Suprapubic skin (tissue), 4 donors: ENCODE measurements at places on chromosomes 4 and X. TPM values are rescaled to one million over a fixed set of nuclear protein-coding genes. Genes with fewer than 3 reads are reported as not detected.

TLR3 gene
- total RNA-seq, result 4.4 TPM

NAP1L2 gene
- 2.9 TPM for total RNA-seq

ATP8A1 gene
- 7.9 TPM for total RNA-seq

TMEM150C gene
- 10.1 TPM for total RNA-seq

TEC gene
- total RNA-seq, result 5.5 TPM

PSAPL1 gene
- total RNA-seq, result 114 TPM

ATG4A gene
- total RNA-seq, result 12.0 TPM

HMX1 gene
- total RNA-seq, result not detected

MCF2 gene
- not detected for total RNA-seq

MAGEA12 gene
- not detected for total RNA-seq

PNMA3 gene
- total RNA-seq, result 0.26 TPM

PFKFB1 gene
- 0.64 TPM for total RNA-seq

CSN1S1 gene
- not detected for total RNA-seq

GPC3 gene
- total RNA-seq, result 4.9 TPM

FAM3A gene
- 35.3 TPM for total RNA-seq

SAP30 gene
- 17.2 TPM for total RNA-seq

FHIP1A gene
- total RNA-seq, result 100 TPM

NCAPG gene
- total RNA-seq, result 1.6 TPM

FRAS1 gene
- 1.7 TPM for total RNA-seq

TMEM128 gene
- 19.5 TPM for total RNA-seq

RPS6KA6 gene
- total RNA-seq, result 7.0 TPM

ZGRF1 gene
- total RNA-seq, result 8.5 TPM

FREM3 gene
- total RNA-seq, result not detected

TMSB15B gene
- total RNA-seq, result 3.1 TPM

F11 gene
- 0.51 TPM for total RNA-seq

XAGE2 gene
- not detected for total RNA-seq

CLDN2 gene
- total RNA-seq, result 0.23 TPM

CXCL10 gene
- total RNA-seq, result not detected
